Activated T-helper 2 cell treated with anti-CD3 and anti-CD28 coated beads, Interferon-gamma antibody, Interleukin-2, Interleukin-4, amounts not matched to agents 10 μg/mL and 5 μg/mL and 100 μg/mL, durations not matched to agents 14 hours and 24 hours and 36 hours (primary cell): ENCODE measurements at places on chromosomes 2 and 18.

GRCh38 chr2:179467111-179467510, 202.5 kb upstream of the SESTD1 start:
- no peaks in the 10 kb centered on the region for H3K36me3 ChIP-seq
- no peak overlapping the region for H3K4me3 ChIP-seq
- no peak overlapping the region for H3K27ac ChIP-seq
- H3K4me1 ChIP-seq = no peaks in the 10 kb centered on the region

DNA sequence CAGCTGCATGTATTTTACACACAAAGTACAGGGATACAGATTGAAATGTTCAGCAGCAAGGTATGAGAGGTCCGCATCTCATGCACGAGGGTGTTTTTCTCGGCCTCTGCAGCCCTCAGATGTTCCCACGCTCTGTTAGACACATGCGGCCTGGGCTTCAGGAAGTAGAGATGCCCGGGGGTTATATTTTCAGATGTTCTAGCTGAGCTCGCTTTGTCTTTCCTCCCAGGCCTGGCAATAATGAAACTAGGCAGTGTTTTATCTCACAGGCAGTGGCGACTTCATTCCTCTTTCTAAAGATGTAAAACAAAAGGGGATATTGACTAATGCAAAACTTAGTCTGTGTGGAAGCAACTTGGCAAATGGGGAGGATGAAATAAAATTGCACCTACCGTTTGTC, 190.7 kb downstream of the GBX2 start:
- no peaks in the 10 kb centered on the region for H3K27me3 ChIP-seq
- no peak overlapping the region for H3K4me3 ChIP-seq
- H3K36me3 ChIP-seq = no peaks in the 10 kb centered on the region
- H3K27ac ChIP-seq = no peak overlapping the region

DNA sequence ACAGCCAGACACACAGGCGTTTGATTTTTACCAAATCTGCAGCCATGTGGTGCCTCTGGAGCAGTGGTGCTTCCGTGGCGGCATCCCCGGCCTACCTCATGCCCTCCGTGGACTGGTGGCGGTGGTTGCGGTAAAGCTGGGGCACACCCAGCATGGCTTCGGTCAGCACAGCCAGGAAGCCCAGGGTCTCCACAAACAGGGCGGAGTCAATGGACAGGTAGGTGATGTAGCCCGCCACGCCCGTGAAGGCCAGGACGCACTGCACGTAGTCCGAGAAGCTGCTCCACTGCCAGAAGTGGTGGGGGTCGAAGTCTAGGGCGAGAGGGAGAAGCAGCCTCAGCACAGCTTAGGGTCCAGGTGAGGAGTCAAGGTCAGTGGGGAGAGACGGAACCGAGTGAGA, 32.4 kb downstream of the SLC66A2 start:
- peak; percentile 6 for DNase-seq
- H3K4me1 ChIP-seq = peaks cover 4% of the 10 kb centered on the region
- no peak overlapping the region for H3K27ac ChIP-seq
- no peak overlapping the region for H3K4me3 ChIP-seq
- H3K36me3 ChIP-seq = peaks cover 56% of the 10 kb centered on the region

GRCh38 chr18:10511236-10511635, 14.6 kb upstream of the NAPG start:
- no peak for DNase-seq
- H3K27ac ChIP-seq = no peak overlapping the region
- no peaks in the 10 kb centered on the region for H3K36me3 ChIP-seq

GRCh38 chr2:58571181-58571852, 330.2 kb upstream of the FANCL start:
- H3K27me3 ChIP-seq = no peaks in the 10 kb centered on the region
- no peak overlapping the region for H3K27ac ChIP-seq
- no peak overlapping the region for H3K4me3 ChIP-seq
- H3K36me3 ChIP-seq = no peaks in the 10 kb centered on the region
- peaks cover 18% of the 10 kb centered on the region for H3K4me1 ChIP-seq

DNA sequence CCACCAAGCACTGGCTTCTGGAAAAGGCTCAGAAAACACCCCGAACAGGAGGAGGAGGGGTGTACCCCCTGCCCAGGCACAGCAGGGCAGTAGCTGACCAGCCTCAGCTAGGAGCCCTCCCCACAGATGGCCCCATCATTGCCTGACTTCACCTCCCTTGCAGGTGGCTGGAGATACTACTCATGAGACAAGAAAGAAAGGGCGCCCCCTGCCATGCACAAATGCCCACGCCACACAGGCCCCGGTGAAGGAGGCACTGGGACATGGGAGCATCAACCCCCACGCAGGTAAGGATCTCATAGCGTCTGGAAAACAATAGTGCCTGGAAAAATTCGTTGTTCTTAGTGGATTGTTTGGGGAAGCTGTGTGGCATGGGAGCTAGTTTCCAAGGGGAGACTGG, 240.6 kb downstream of the TFCP2L1 start:
- H3K4me1 ChIP-seq = no peaks in the 10 kb centered on the region
- DNase-seq = no peak
- H3K27me3 ChIP-seq = no peaks in the 10 kb centered on the region
- H3K4me3 ChIP-seq = no peak overlapping the region
- H3K36me3 ChIP-seq = no peaks in the 10 kb centered on the region

GRCh38 chr2:27911458-27912210, 21.1 kb downstream of the BABAM2 start:
- peaks cover 46% of the 10 kb centered on the region for H3K36me3 ChIP-seq
- peaks cover 23% of the 10 kb centered on the region for H3K4me1 ChIP-seq
- no peaks in the 10 kb centered on the region for H3K27me3 ChIP-seq
- H3K4me3 ChIP-seq = no peak overlapping the region
- no peak overlapping the region for H3K27ac ChIP-seq

DNA sequence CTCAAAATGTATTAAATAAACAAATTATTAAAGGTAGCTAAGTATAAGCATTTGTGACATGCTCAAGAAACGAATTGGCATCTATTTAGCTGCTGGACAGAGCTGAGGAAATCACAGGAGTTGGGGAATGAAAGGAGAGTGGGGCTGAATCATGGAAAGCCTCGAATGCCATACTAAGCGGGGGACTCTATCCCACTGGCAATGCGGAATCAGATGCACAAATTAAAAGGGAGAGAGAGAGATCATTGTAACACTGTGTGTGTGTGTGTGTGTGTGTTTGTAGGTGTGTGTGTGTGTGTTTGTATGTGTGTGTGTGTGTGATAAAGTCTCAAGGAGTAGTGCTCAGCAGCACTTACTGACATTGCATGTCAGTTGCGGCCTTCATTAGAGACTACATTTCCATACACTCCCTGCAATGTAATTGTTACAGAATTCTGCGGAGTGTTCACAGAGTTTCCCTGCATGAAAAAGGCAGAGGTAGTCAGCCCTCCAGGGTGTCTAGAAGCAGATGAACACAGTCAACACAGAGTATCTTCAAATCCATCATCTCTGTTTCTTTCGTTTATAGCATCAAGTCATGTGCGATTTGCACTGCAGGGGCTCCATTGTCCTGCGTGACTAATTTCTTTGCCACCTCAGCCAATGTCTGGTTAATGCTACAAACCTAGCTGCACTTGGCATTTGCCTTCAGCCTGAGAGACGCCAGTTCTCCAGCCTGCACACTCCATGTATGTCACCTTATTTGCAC, 111.7 kb upstream of the CYRIA start:
- H3K27me3 ChIP-seq = peaks cover 4% of the 10 kb centered on the region
- no peaks in the 10 kb centered on the region for H3K4me1 ChIP-seq
- no peaks in the 10 kb centered on the region for H3K36me3 ChIP-seq
- DNase-seq = no peak
- no peak overlapping the region for H3K27ac ChIP-seq

DNA sequence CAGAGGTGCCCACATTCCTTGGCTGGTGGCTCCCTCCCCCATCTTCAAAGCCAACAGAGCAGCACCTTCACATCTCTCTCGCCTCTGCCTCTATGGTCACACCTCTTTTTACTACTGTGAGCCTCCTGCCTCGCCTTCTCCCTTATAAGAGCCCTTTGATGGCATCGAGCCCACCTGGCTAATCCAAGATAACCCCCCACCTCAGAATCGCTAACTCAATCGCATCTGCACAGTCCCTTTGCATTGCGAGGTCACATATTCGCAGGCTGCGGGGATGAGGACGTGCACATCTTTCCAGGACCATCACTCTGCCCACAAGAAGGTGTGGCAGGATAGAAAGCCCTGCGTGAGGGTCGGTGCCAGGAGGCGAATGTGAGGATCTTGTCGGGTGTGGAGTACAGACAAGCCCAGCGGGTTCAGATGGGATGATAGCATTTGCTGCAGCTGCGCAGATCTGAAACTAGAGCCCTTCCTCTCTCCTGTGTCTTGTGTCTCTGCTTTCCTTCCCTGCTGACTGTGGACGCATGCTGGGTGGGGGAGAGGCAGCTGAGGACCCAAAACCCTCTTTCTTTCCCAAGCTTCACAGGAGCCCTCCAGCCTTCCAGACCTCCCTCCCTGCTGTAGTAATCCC, 148.3 kb upstream of the HDAC4 start:
- H3K27me3 ChIP-seq = peaks cover 5% of the 10 kb centered on the region
- H3K27ac ChIP-seq = no peak overlapping the region
- H3K4me1 ChIP-seq = peaks cover 54% of the 10 kb centered on the region

DNA sequence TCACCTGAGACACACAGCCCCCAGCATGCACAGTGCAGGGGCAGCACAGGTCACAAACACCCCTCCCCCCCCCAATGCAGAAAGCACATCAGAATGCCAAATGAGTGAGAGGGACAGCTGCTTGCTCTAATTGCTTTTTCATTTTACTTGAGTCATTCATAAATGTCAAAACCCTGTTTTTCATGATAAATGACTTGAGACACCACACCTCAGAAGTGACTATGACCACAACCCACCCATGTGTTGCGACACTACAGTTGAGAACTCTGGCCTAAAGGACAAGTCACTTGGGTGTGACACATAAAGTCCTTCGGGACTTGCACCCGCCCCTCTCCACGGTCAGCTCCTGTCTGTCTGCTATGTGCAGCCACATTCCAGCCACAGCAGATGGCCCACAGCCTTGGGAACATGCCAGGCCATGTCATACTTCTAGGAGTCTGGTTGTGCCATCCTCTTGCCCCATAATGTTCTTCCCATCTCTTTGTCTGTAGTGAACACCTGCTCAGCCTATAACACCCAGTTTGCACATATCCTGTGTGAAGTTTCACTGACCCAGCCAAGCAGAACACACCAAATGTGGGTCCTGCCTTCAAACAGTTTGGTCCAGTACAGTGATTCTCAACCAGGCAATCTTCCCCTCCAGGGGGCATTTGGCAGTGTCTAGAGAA, 30.2 kb upstream of the RIOK3 start:
- DNase-seq = no peak
- H3K36me3 ChIP-seq = no peaks in the 10 kb centered on the region

- no peaks in the 10 kb centered on the region for H3K27me3 ChIP-seq
- H3K4me3 ChIP-seq = no peak overlapping the region
- DNase-seq = no peak
- no peak overlapping the region for H3K27ac ChIP-seq
Observed at GRCh38 chr2:203683932-203684556, 22.4 kb upstream of the CD28 start.

DNA sequence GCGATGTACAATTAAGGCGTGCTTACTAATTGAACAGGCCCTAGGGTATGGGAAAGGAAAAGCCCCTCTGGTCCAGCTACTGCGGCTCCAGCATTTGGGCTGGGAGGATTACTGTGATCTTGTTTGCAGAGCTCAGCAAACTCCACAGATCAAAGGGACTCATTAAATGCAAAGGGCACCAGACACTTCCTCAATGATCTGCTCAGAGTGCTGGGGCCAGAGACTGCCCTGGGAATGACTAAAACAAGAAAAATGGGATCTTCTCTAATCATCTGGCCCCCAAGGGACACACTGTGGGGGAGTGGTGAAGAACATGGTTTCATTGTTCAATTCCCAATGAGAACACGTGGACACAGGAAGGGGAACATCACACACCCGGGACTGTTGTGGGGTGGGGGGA, 85.0 kb downstream of the MARCHF4 start:
- no peaks in the 10 kb centered on the region for H3K4me1 ChIP-seq
- H3K4me3 ChIP-seq = no peak overlapping the region
- H3K27ac ChIP-seq = no peak overlapping the region

GRCh38 chr2:106341666-106342065, 126.5 kb downstream of the RGPD3 start:
- DNase-seq = no peak
- no peaks in the 10 kb centered on the region for H3K4me1 ChIP-seq
- no peak overlapping the region for H3K4me3 ChIP-seq
- no peaks in the 10 kb centered on the region for H3K36me3 ChIP-seq

- no peak for DNase-seq
- no peak overlapping the region for H3K27ac ChIP-seq
- H3K27me3 ChIP-seq = no peaks in the 10 kb centered on the region
- H3K4me1 ChIP-seq = no peaks in the 10 kb centered on the region
- H3K36me3 ChIP-seq = no peaks in the 10 kb centered on the region
Observed at GRCh38 chr2:203453858-203454451, 81.1 kb downstream of the RAPH1 start.

DNA sequence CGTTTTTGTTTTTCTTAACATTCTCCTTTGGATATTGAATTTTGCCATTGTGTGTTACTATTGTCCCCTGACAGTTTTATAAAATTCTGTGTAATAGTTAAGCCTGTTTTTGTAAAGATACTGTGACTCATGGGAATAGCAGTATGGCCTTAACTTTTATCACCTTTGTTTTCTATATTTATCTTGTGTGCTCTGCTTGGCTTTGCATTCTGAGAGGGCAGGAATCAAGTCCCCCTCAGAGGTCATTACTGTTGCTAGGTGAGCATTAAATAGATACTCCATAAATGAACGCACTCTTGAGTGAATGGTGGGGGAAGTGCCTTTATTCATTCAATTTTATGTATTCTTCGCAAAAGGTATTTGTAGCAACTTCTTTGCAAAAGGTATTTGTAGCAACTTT, 160.0 kb downstream of the PHLPP1 start:
- peaks cover 13% of the 10 kb centered on the region for H3K36me3 ChIP-seq
- DNase-seq = no peak
- H3K27me3 ChIP-seq = no peaks in the 10 kb centered on the region
- no peak overlapping the region for H3K4me3 ChIP-seq
